ENCODE measurements at places on chromosomes 7 and 10. TPM values are rescaled to one million over a fixed set of nuclear protein-coding genes. Genes with fewer than 3 reads are reported as not detected.

GRCh38 chr7:2043316-2044039 lies 189.3 kb downstream of the MAD1L1 start:
- no peak for DNase-seq

DNA sequence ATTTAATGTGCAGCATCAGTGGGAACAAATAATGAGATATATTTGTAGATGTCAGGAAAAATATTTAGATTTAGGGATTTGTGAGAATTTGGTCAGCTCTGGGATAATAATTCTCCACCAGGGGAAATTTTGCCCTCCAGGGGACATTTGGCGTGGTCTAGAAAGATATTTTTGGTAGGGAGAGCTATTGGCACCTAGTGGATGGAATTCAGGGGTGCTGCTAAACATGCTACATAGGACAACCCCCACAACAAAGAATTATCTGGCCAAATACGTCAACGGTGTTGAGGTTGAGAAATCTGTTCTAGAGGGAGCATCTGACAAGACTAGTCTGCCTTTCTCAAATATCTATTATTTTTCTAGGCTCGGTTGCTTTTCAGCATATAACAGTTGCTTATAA lies 2.1 kb downstream of the ADK start:
- DNase-seq, result no peak

GRCh38 chr7:101875283-101875846 lies 57.9 kb downstream of the CUX1 start:
- no peak for DNase-seq

- DNase-seq, result no peak
These were observed 207.6 kb downstream of the FOXP2 start for GRCh38 chr7:114622221-114622620.

GRCh38 chr7:98286093-98286539 lies 4.6 kb downstream of the BRI3 start:
- no peak for DNase-seq

DNA sequence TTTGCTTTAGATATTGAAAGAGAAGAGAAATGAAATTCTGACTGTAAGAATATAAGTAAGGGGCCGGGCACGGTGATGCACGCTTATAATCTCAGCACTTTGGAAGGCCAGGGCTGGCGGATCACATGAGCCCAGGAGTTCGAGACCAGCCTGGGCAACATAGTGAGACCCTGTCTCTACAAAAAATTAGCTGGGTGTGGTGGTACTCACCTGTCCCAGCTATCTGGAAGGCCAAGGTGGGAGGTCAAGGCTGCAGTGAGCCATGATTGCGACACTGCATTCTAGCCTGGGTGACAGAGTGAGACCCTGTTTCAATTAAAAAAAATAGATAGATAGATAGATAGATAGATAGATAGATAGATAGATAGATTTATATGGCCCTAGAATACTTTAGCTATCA lies 82.3 kb downstream of the BTRC start:
- no peak for DNase-seq

The TAS2R41 gene
- total RNA-seq, result not detected

The PNLIPRP1 gene
- total RNA-seq, result not detected

The STEAP4 gene
- 1.1 TPM for total RNA-seq

The GHRHR gene
- not detected for total RNA-seq

The LIPF gene
- total RNA-seq, result not detected

Measured in activated T-helper 1 cell treated with anti-CD3 and anti-CD28 coated beads, Interleukin-12 subunit alpha, Interleukin-12 subunit beta, Interleukin-2, Interleukin-4 antibody, amounts not matched to agents 30 ng/mL and 10 ng/mL and 1 ng/mL, durations not matched to agents 14 hours and 24 hours and 36 hours (primary cell).